ENCODE measurements at places on chromosomes 2 and 18.

- no peak for DNase-seq
These were observed 760 bp upstream of the CNOT11 start for GRCh38 chr2:101251844-101252407.

- no peak for DNase-seq
These were observed 134.6 kb upstream of the KLHL29 start for GRCh38 chr2:23250371-23250770.

- no peak for DNase-seq
These were observed 177.0 kb downstream of the GCA start for GRCh38 chr2:162520959-162521358.

GRCh38 chr2:172588931-172589330 lies 33.0 kb downstream of the PDK1 start:
- DNase-seq: no peak

DNA sequence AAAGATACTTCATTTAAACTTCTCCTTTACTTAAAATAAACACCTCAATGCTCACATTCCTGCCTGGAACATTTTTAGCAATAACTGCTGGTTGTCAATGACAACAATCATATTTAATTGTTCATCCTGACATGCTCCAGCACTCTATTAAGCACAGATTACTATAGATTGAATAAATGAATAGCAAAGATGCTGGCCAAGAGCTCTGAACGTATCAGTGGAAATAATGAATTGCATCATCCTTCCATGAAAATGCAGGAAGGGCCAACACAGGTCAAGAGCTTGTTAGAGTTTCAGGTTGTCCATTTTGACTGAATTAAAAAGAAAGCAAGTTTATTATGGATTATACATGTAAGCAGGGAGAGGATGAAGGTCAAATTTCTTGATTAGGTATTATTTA lies 994.0 kb downstream of the TSN start:
- no peak for DNase-seq

DNA sequence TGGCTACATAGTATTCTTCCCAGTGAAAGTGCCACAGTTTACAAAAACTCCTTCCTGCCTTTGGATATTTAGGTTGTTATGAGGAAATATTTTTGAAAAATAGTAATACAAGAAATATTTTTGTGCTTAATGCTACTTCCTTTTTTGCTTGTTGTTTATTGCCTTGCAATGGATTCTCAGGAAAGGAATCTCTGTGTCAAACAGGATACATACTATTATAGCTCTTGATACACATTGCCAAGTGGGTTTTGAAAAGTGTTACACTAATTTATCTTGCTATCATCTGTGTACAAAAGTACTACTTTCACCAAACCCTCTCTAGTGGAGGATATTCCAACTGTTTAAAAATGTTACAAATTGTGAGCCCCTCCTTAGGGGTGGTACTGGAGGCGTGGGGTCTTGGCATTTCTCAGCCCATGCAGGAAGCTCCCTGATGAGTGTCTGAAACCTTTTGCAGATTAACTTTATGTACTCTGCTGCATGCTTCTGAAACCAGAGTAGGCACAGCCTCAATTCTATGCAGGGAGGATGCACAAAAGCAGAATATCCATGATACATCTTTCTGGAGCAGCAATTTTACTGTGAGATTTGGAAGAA lies 54.5 kb downstream of the EVA1A start:
- DNase-seq: no peak

DNA sequence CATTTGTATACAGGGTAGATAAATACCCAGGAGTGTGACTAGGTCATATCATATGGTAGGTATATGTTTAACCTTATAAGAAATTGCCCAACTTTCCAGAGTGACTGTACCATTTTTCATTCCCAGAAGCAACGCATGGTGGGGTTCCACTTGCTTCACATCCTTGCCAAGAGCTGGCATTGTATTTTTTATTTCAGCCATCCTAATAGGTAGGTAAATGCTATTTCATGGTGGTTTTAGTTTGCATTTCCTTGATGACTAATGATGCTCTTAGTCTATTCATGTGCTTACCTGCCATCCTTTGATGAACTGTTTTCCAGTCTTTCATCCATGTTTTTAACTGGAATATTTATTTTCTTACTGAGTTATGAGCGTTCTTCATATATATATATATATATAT lies 51.9 kb downstream of the MAP4K3 start:
- no peak for DNase-seq

DNA sequence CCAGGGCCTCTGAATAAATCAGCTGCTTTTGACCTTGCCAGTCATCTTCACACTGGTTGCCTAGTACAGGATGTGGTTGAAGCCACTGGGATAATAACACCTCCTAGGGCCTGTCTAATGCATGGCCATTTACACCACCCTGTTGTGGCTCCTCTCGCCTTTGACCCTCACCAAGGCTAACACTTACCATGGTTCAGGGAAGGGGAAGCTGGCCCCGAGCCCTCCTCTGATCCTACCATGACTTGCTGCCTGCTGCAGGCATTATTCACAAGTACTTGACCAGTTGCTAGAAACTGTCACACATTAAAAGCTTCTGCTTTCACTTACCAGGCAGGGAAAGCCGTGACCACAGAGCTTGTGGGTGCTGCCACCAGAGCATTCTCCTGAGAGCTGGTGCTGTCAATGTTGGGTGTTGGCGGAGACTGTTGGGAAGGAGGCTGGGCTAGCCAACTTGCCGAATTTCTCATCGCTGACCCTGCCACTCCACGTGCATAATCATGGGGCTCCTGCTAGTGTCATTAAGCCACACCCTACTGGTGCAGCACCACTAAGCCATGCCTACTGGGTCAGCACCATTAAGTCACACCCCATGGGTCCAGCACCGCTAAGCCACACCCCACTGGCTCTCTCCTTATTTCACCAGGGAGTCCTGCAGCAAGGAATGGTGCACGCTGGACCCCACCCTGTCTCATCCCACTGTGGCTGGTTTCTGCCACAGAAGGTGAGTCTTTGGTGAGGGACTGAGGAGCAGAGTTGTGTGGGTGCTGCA lies 47.0 kb upstream of the TTC39C start:
- DNase-seq: no peak

Measured in stimulated activated CD8-positive, alpha-beta memory T cell treated with anti-CD3 and anti-CD28 coated beads, Interleukin-12 subunit alpha, Interleukin-12 subunit beta, amount 100 ng/mL, for 4 hours (primary cell).